Stimulated activated CD8-positive, alpha-beta memory T cell treated with anti-CD3 and anti-CD28 coated beads, Interleukin-7, amount 100 ng/mL, for 1 hour (primary cell): ENCODE measurements at places on chromosomes 6 and 20.

DNA sequence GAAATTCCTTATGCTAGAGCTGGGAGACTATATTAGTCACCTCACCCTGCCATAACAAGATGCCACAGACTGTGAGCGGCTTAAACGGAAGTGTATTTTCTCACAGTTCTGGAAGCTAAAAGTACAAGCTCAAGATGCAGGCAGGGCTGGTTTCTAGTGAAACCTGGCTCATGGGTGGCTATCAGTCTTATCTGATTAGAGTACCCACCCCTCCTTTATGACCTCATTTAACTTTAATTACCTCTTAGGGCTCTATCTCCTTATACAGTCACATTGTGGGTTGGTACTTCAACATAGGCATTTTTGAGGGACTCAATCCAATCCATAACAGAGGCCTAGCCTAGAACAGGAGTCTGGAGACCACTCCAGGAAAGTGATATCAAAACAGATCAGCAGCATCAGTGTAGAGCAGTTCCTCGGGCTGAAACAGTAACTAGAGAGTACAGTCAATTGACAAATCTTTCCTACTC lies 2.3 kb upstream of the SNRNP48 start:
- DNase-seq: no peak

GRCh38 chr6:116278854-116279231 lies 887 bp downstream of the TSPYL1 start:
- DNase-seq: no peak

- DNase-seq: no peak
Measured at GRCh38 chr20:13294522-13294921, 73.4 kb downstream of the ISM1 start.

- DNase-seq: no peak
Measured at GRCh38 chr20:9503526-9504245, 10.7 kb upstream of the LAMP5 start.

- no peak for DNase-seq
Measured at GRCh38 chr20:39117491-39117890, 155.3 kb downstream of the DHX35 start.

DNA sequence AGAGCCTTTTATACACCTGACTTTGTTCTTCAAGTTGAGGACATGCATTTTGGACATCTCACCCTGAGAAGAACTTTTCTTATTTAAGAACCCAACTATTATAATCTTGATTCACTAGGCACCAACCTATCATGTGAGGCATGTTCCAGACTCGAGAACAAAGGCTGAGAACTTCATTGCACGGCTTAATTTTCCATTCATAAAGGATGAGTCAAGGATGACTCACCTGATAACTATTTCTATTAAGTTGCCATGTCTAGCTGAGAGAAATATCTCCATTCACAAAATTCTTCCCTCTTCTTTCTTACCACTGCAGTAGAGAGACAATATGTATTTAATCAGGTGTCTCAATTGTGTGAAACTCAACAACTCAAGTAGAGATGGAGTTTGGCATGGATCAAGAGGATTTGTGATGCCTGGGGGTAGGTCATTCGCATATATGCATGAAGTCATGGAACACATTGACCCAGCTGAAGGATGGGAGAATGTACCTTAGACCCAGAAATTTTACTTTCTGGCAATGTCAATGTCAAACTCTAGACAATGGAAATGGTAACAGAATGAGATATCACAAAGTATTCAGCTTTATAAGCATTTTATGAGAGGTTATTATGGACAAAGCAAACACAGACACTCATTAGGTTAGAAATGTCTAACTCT lies 208.7 kb upstream of the PRND start:
- no peak for DNase-seq
